ENCODE measurements at places on chromosomes 1 and 21.

- DNase-seq = peak; percentile 33
Observed at GRCh38 chr1:36157115-36157903, 1.3 kb downstream of the MAP7D1 start.

DNA sequence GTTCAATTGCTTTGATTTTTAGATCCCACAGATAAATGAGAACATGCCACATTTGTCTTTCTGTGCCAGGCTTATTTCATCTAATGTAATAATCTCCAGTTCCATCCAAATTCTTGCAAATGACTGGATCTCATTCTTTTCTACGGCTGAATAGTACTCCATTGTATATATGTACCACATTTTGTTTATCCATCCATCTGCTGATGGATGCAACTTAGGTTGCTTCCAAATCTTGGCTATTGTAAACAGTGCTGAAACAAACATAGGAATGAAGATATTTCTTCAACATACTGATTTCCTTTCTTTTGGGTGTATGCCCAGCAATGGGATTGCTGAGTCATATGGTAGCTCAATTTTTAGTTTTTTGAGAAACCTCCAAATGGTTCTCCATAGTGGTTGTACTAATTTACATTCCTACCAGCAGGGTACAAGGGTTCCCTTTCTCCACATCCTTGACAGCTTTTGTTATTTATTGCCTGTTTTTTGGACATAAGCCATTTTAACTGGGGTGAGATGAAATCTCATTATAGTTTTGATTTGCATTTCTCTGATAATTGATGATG, 344.4 kb downstream of the KCTD3 start:
- no peak for DNase-seq

- DNase-seq = no peak
Observed at GRCh38 chr1:220528679-220529501, 954 bp downstream of the MARK1 start.

- no peak for DNase-seq
Observed at GRCh38 chr1:16986962-16987361, 6.5 kb upstream of the MFAP2 start.

DNA sequence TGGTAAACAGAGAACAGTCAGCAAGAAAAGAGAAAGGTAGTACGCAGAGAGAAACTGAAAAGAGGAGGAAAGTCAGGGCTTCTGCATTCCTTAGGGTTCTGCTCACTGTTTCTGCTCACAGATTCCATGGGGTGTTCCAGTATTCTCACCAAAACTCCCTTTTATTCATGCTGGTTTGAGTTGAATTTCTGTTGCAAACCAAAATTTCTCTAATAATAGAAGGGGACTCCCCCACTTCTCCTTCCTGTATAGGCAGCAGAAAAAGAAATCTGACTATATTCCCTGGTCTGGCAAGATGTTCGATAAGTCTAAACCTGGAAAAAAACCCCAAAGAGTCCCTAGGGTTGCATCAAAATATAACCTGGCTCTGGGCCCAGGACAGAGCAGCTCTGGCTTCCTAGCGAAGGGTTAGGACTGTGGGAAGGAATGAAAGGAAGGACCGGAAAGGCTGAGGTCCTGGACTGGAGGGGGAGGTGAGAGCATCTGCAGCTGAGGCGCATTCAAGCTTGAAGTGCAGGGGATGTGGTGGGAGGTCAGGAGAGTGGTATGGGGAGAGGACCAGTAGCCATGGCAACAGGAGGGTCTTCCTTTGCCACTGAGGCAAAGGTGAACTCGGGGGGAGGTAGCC, 18.8 kb upstream of the RGS16 start:
- peak; percentile 50 for DNase-seq

GRCh38 chr21:37117204-37117603, 44.1 kb downstream of the TTC3 start:
- no peak for DNase-seq

DNA sequence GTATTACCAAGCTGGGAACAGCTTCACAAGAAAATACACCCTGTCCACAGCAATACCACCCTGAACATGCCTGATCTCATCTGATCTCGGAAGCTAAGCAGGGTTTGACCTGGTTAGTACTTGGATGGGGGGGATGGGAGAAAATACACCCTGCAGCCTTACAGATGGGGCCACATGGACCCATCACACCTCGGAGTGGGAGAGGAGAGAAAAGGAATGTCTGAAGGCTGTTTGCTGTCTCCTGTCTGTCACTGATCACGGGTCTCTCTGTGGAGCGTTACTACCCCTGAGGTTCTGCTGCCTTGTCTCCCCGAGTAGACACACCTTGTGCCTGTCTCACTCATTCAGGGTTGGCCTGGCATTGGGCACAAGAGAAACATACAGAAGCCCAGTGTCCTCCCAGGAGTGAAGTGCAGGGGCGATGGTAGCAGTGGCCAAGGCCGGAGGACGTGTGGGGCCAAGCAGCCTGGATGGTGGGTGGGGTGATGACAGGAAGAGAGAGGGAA, 48.0 kb downstream of the TEX35 start:
- DNase-seq = no peak

DNA sequence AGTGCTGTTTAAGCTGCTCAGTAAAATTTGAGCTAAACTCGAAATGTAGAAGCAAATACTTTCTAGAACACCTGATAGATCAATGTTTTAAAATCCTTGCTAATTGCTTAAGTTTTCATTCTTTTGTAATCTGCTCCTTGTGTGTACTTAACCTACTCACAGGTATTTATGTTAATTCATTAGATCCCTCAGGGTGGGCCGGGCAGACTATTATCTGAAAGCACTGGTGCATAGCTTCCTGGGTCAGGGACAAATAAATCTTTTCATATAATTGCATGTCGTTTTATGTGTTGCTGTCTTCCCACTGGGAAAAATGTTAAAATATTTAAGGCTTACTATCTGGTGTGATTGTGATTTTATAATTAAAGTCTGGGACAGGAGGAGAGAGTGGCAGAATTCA, 440.5 kb downstream of the SMYD3 start:
- no peak for DNase-seq

DNA sequence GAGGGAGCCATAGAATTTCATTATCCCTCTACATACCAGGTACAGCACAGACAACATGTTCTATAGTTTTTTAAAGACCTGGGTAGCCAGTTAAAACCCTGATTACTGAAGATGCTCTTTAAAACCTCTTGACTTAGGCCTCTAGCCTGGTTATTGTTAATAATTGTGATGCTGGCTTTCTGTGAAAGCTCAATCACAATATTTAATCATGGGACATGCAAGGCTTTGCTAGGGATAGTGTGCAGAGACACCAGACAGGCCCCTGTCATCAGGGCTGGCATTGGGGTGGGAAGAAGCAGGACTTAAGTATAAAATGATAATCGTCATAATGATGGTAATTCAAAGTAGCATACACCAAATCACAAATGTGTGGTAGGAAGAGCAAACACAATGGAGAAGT, 274.4 kb downstream of the PTBP2 start:
- DNase-seq = no peak

DNA sequence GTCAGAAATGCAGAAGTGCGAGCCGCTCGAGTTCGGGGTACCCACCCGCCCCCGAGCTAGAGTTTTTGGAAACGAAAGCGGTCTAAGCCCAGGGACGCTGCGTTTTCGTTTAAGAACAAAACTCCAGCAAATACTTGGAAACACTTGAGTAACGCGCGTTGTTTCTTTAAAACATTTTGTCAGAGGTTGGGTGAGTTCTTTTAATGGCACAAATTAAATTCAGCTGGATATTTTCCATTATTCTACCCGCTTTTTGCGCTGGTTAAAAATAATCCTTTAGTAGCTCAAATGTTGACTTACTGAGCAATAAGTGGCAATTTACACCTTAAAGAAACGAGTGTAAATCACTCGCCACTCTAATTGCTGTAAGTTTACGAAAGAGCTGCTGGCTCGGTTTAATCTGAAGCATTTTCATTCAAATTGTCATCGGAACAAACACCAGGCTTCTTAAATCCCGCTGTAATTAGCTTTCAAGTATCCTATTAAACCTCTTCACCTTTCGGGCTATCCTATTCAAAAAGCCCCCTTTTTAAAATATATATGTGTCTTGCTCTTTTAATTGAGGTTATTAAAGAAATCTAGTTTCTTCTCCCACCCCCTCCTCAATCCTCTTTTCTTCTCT, 1.5 kb downstream of the LHX8 start:
- no peak for DNase-seq

- no peak for DNase-seq
Observed at GRCh38 chr1:108877348-108878159, 769 bp downstream of the GPSM2 start.

DNA sequence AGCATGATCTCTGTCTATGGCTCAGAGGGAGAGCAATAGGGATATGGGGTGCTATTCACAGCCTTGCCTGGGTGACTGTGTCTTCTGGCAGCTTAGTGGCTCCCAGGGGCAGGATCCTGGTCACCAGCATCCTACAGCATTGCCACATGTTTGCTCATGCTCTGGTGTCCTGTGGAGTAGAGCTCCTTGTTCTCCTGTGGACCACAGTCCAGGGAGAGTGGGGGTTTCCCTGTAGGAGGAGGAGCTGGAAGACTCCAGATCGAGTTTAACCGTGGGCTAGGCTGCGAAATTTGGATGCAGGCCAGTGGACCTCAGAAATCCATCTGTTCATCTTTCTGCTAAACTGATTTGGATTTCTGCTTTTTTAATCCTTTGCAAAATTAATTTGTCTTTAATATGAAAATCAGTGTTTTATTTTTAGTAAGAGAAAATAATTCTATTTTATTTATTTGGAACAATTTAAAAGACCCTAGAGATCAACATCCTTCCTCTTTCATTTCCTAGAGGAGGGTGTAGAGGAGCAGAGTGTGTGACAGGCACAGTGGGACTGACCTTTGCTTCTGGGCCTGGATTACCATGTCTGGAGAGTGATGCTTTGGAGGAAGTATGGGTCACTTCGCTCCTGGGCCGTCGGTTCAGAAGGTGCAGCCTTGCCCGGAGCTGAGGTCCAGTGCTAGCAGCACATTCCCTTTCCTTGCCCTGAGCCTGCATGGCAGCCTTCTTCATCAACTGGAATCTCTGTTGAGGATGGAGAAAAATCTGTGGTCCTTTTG, 17.4 kb downstream of the ADARB1 start:
- DNase-seq = no peak

DNA sequence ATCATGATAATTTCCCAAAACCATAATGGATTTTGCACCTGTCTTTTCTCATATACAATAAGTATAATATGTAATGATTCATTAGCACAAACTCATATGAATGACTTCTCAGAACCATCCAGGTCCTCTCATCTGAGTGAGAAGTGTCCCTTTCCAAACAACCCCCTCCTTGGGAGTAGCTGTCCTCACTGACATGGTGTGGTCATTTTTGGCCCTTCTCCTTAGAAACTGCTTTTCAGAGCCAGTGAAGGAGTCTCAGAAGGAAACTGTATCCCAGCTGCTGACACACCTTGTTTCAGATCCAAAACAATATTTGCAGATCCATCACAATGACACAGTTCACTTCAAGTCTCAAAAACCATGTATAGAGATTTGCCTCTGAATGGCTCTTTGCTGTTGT, 95.5 kb downstream of the MIS18A start:
- DNase-seq = no peak

DNA sequence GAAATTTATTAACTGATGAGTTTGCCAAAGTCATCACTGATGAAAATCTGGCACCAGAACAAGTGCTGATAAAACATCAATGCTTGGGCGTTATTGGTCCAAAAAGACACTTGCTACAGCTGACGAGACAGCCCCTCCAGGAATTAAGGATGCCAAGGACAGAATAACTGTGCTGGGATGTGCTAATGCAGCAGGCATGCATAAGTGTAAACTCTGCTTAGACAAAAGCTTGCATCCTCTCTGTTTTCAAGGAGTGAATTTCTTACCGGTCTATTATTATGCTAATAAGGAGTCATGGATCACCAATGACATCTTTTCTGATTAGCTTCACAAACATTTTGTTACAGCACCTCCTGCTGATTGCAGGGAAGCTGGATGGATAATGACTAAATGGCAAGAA, 402.0 kb downstream of the LTN1 start:
- DNase-seq = no peak

GRCh38 chr1:93751377-93752250, 70.0 kb upstream of the BCAR3 start:
- no peak for DNase-seq

- no peak for DNase-seq
Observed at GRCh38 chr21:39136711-39137110, 46.5 kb downstream of the PSMG1 start.

GRCh38 chr1:31781138-31781755, 17.1 kb upstream of the ADGRB2 start:
- no peak for DNase-seq

DNA sequence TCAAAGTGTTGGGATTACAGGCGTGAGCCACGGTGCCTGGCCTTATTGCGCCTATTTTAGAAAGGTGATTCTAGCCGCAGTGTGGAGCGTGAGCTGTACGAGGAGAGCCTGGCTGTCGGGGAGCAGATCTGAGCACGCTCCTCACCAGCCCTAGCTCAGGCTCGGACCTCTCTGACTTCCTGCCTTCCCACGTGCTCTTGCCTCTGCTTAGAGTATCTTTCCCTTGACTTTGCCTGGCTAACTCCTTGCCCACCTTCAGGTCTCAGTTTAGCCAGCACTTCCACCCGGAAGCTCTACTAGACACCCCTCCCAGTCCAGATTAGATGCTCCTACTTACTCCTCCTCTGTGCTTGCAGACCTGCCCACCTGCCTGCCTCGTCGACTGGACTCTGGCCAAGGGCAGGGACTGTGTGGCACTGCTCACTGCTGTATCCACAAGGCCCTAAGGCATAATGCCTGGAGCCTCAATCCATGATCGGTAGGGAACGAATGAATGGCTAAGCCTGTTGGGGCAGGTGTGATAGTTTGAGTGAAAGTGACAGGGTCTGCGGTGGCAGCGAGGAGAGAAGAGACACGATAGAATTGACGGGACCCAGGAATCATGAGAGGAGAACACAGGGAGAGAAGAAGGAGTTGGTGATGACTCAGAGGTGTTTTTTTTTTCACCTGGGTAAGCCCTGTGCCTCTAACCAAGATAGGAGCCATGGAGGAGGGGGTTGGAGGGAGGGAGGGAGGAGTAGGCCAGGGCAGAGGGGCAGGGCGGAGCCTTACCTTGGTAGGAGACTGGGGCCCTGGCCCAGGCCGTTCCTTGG, 28.1 kb upstream of the WASF2 start:
- no peak for DNase-seq

GRCh38 chr1:197096137-197096536, 29.1 kb upstream of the F13B start:
- no peak for DNase-seq

- DNase-seq = no peak
Observed at GRCh38 chr1:167161242-167161641, 59.4 kb upstream of the POU2F1 start.

GRCh38 chr1:23798662-23799142, 1.9 kb downstream of the GALE start:
- DNase-seq = no peak

GRCh38 chr1:45394342-45394741, 54.1 kb upstream of the MUTYH start:
- DNase-seq = no peak

- DNase-seq = no peak
Observed at GRCh38 chr1:153213519-153213918, 3.9 kb upstream of the PRR9 start.

- no peak for DNase-seq
Observed at GRCh38 chr1:91809317-91809716, 76.6 kb downstream of the TGFBR3 start.
